GM13977 (cell line): ENCODE measurements at places on chromosomes 11 and 22.

- no peak for DNase-seq
These were observed 27.5 kb downstream of the ADAMTS8 start for GRCh38 chr11:130400781-130401483.

GRCh38 chr11:83042964-83043711 lies 28.6 kb downstream of the RAB30 start:
- no peak for DNase-seq

GRCh38 chr22:39592081-39593065 lies 21.8 kb downstream of the CACNA1I start:
- DNase-seq, result no peak

DNA sequence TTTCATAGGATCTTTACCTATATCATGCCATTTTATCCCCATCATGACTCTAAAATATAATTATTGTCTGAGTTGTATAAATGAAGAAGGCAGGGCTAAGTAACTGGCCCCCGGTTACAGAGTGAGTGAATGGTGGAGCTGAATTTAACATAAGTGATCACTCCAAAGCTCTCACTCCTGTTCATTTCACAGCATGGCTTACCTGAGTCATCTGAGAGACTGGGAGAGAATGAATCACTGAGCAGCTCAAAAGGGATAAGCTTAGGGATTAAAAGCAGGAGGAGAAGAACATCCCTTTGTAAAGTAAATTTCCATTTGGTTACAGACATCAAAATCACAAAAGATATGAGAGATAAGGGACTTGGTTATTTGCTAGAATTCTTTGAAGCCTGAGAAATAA lies 294.0 kb upstream of the CTSC start:
- no peak for DNase-seq

DNA sequence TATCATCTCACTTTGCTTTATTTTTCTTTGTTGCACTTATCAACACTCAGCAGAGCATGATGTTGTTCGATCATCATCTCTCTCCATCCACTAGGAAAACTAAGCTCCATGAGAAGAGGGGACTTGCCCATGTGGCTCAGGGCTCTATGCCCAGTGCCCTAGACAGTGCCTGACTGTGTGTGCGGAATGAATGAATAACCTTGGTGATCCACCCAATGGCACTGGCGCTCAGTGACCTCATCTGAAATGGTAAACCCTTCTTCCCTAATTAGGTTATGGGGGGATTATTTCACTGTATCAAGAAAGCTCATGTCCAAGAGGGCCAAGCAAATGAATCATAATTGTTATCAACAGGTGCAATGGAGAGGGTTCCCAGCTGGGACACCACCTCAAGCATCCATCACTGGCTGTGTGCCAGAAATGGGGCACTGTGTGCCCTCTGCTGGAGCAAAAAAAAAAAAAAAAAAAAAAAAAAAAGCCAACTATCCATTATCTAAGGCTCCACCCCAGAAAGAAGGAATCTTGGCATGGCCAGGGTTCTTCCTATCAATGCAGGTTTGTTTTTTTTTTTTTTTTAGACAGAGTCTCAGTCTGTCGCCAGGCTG lies 172.6 kb downstream of the LARGE1 start:
- no peak for DNase-seq

DNA sequence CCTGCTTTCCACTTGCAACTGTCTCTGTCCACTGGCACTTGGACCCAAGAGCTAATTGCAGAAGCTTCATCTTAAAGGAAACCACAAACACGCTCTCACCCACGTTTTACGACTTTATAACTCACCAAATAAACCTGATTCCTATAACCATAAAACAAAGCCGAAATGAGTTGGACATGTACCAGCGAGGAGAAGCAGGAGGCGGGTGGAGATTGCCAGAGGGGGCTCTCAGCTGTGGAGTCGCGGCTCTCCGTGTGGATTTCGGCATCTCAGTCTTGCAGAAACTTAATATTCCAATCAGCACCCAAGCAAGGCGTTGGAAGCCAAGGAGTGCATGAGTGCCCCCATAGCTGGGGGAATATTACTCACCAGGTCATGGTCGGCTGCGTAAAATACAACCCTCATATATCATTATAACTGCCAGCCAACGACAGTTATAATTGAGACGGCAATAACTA lies 483.6 kb downstream of the MN1 start:
- DNase-seq, result no peak

GRCh38 chr11:60910711-60911380 lies 3.1 kb upstream of the TMEM109 start:
- DNase-seq, result no peak

GRCh38 chr22:30514252-30514651 lies 8.8 kb upstream of the SEC14L4 start:
- DNase-seq, result no peak

- DNase-seq, result no peak
These were observed 149.6 kb upstream of the MTNR1B start for GRCh38 chr11:92819830-92820229.
